ENCODE measurements at places on chromosomes 7 and 10.

DNA sequence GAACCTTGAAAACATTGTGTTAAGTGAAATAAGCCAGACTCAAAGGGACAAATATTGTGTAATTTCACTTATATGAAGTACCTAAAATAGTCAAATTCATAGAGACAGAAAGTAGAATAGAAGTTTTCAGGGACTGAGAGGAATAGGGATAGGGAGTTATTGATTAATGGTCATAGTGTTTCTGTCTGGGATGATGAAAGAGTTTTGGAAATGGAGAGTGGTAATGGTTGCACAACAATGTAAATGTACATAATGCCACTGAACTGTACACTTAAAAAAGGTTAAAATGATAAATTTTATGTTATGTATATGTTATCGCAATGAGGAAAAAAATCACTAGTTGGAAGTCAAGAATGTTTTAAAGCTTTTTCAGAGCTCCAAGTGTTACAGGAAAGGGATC is 33.5 kb upstream of the IMMP2L start:
- DNase-seq = no peak

- DNase-seq = no peak
Measured at GRCh38 chr7:362402-363096, 72.6 kb downstream of the FOXL3 start.

DNA sequence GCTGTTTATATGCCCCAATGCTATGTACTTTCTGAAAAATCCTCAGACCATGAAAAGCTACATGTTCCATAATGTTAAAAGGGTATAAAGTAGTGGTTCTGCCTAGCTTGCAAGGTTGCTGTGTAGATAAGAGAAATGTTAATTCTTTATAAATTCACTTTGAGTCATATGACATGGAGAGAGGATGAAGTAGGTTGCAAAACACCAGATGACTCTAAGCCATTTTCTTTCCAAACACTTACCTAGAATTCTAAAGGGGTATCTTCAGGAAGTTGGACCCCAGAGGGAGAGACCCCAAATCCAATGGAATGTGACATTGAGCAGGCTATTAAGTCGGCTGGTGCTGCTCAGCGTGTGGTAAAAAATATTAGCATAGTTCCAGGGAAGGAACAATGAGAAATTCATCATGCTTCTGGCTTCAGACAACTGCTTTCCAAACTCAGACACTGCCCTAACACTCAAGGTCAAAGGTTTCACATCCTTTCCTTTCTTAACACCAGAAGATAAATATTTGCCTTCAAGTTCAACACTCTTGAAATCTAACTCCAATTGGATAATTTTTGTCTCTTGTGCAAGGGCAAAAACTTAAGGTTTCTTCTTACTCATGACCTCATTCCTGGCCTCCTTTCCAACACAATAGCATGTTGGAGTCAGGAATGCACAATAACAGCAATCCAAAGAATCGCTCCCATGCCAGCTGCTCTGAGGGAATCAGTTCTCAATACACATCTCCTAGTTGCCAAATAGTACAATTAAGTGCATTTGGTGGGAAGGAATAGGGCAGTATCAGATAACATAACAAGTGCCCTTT is 100.7 kb upstream of the AFAP1L2 start:
- no peak for DNase-seq

DNA sequence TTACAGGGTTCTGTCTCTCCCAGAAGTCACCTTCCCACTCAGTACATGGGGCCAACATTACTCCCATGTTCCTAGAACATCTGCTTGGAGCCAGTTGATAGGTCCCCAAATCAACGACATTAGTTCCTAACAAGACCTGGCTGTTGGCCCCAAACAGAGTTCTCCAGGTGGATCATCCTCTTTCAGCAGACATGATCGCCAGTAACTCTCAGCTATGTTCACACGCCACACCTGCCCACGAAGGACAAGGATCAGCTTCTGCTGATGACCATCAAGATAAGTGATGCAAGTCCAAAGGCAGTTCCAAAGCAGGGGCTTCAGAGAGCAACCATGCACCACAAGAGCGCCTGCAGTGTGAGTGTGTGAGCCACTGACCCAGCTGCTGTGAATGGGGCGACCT is 11.0 kb downstream of the ZNF777 start:
- DNase-seq = no peak

DNA sequence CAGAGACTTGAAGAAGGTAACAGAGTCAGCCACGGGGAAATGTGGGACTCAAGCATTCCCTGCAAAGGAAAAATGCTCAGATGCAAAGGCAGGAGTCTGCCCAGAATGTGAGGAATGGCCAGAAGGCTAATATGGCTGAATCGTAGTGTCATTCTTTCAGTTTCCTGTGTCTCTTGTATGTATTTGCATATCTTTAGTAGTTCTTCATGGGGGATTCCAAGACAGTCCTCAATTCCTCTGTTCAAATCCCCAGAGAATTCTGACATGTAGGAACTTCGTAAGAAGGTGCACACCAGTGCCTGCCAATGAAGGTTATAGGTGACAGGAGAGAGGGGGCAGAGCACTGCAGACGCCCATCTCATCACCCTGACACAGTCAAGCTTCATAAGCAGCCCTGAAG is 154.4 kb downstream of the CACNB2 start:
- no peak for DNase-seq

GRCh38 chr10:9625304-9625703 is 1392.4 kb upstream of the CELF2 start:
- no peak for DNase-seq

GRCh38 chr10:110868981-110869380 is 2.7 kb upstream of the PDCD4 start:
- DNase-seq = no peak

- DNase-seq = no peak
Measured at GRCh38 chr7:66359656-66360211, 154.6 kb downstream of the TPST1 start.
